Common myeloid progenitor, CD34-positive (primary cell): ENCODE measurements at places on chromosomes 16 and 17.

DNA sequence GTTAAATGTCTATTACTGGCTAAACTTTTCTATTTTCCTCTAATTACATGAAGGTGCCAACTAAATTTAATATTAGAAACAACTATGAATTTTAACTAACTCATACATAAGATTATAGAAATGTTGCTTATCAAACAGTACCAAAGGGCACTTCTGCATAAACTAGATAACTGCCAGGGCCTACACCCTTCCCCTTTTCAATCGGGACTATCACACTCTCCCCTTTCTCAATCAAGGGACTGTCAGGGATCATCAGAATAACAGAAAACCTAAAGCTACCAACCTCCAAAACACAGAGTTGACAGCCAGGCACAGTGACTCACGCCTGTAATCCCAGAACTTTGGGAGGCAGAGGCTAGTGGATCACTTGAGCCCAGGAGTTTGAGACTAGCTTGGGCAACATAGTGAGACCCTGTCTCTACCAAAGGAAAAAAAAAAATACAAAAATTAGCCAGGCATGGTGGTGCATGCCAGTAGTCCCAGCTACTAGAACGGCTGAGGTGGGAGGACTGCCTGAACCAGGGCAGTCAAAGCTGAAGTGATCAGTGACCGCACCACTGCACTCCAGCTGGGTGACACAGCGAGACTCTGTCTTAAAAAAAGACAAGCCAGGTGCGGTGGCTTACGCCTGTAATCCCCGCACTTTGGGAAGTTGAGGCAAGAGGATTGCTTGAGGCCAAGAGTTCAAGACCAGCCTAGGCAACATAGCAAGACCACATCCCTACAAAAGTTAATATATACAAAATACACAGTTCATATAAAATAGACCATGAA is 3.2 kb upstream of the PHLPP2 start:
- DNase-seq, result peak; percentile 63

GRCh38 chr17:28381141-28381825 is 9.8 kb downstream of the SARM1 start:
- DNase-seq, result peak; percentile 53

DNA sequence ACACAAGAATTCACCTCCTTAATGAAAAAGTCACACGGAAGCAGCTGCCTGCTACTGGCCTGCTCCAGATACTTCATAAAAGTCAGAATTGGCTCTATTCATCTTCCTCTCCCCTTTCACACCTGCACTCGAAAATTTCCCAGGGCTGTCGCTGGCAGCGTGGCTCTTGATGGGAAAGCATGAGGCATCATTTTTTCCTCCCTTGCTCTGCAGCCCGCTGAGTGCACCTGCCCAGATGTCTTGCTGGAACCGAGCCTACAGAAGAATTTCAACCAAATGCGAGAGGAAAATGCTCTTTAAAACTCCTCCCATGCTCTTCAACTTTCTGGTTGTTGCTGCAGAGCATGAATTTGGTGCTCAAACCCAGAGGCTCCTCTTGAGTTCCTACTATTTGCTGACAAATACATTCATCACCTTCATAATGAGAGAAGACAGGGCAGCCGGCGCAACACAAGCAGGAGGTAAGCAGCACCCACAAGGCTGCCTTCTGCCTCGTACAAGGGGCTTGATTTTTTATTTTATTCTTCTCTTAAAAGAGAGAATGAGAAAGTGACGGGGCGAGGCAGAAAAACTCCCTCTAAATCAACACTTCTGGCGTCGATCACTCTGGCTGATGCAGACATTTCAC is 146.8 kb downstream of the ZFHX3 start:
- no peak for DNase-seq

DNA sequence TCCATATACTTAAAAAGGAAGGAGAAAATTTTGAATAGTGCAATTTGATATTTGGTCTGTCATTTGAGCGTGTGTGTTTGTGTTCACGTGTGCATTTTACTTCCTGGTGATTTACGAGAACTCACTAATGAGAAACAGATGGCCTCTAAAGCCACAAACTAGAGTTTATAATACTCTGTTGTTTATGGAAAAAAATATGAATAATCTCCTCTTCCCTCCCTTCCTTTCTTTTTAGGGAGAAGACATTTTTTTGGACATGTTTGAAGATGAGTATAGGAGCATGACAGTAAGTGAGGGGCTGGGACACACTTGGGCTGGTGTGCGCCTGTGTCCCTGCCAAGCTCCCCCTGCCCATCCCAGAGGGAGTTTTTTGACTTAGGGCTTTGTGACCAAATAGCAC is 102.7 kb downstream of the CLEC16A start:
- DNase-seq, result no peak

- DNase-seq, result no peak
Measured at GRCh38 chr16:87255866-87256265, 61.3 kb downstream of the C16orf95 start.

DNA sequence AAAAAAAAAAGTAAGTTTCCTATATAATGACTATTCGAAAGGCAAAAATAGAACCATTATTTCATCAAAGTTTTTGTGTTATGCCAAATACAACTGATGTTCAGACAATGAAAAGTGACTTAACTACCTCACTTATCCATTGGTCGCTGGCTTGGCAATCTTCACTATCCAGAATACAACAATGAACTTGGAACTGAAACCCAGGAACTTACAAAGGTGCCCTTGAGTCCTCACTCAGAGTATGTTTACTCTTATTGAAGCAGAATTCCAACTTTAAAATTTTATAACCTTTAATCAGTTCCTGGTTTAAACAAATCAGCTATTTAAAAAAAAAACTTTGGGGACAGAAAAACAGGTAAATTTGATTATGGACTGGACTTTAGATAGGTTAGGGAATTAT is 34.1 kb downstream of the HELZ start:
- no peak for DNase-seq

GRCh38 chr16:89393738-89394406 is 96.5 kb downstream of the ANKRD11 start:
- DNase-seq, result no peak

GRCh38 chr17:8444494-8444893 is 8.8 kb downstream of the NDEL1 start:
- DNase-seq, result no peak

GRCh38 chr16:85658504-85659326 is 30.0 kb downstream of the GINS2 start:
- DNase-seq, result no peak

GRCh38 chr16:28915181-28915580 is 9.9 kb downstream of the RABEP2 start:
- DNase-seq, result no peak

DNA sequence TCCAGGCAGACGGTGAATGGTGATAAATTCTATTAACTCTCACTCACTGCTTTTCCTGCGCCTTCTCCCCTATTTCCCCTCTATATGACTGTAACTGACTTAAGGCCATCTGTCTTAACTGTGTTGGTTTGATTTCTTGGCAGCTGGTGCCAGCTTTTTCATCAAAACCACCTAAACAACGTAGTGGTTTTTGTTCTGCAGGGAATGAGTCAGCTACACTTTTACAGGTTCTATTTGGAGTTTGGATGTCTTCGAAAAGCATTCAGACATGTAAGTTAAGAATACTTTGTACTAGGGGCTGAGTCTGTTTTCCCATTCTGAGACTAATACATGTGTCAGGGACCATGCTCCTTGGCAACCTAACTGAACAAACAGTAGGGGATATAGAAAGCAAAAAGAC is 8.5 kb downstream of the REXO5 start:
- DNase-seq, result peak; percentile 96

- DNase-seq, result no peak
Measured at GRCh38 chr17:66717641-66718058, 117.3 kb upstream of the CACNG5 start.

DNA sequence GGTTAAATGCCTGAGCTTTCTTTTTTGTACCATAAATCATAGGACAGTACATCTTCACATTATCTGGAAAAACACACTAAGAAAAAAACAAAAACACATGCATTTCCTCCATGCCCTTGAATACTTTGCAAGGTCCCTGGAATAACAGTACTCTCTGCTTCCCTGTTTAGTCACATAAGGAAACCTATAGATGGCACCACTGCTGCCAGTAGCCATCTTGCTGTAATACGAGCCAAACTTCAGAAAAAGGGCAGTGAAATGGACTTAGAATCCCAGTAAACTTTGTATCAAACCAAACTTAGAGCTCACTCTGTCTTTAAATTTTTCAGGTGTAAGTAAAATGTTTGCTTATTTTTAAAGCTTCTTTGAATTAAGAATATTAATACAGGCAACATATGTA is 435.5 kb downstream of the KCNJ2 start:
- DNase-seq, result no peak

DNA sequence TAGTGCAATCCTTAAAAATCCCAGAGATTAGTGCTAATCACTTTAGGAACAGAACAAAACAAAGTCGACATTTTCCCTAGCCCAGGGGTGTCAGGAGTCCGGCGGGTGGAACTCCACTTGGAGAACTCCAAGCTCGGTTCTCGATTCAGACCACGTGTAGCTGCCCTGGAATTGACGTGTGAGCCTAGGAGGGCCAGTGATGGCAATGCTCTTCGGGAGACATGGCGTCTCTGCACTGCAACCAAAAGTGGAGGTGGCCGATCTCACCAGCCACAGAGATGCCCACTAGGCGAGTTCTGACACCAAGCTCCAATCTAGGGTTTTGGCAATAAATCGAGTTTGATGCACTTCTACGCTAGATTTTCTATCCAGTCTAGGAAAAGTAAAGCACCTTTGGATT is 17.6 kb downstream of the MAP1LC3B start:
- no peak for DNase-seq

- no peak for DNase-seq
Measured at GRCh38 chr16:78249056-78249455, 149.6 kb downstream of the WWOX start.

DNA sequence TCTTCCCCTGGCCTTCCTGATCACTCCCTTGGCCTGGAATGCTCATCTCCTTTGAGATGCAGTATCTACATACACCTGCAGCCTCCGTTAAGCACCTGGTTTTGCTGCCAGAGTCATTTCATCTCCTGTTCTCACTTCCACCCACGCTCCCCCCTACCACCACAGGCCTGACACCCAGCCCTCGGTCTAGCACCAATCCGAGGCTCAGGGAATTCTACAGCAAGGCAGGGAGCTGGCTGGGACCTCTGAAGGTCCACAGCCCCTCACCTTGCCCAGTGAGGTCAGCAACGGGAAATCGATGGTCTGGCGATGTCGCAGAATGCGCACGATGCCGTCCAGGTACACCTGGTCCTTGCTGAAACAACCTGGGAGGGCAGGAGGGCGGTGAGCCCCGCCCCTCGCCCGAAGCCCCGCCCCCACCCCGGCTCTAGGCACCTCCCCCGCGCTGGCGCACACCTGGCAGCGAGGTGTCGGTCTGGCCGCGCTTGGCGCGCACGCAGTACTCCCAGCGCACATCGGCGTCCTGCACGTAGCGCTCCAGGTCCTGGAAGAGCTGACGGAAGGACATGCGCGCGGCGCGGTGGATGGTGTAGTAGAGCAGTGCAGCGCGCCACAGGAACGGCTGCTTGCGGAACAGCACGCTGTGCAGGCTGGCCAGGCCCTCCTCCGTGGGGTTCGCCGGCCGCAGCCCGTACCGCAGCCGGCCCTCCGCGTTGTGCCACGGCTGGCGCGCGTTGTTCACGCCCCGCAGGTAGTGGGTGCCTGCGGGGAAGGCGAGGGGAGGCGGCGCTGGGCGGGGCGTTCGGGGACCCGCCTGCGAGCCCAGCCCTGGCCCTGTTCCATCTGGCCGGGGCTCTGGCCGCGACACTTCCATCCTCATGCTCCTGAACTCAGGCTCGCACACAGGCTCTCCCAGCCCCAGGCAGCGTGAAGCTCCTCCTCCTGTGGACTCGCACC is 5.7 kb downstream of the MATCAP1 start:
- no peak for DNase-seq

DNA sequence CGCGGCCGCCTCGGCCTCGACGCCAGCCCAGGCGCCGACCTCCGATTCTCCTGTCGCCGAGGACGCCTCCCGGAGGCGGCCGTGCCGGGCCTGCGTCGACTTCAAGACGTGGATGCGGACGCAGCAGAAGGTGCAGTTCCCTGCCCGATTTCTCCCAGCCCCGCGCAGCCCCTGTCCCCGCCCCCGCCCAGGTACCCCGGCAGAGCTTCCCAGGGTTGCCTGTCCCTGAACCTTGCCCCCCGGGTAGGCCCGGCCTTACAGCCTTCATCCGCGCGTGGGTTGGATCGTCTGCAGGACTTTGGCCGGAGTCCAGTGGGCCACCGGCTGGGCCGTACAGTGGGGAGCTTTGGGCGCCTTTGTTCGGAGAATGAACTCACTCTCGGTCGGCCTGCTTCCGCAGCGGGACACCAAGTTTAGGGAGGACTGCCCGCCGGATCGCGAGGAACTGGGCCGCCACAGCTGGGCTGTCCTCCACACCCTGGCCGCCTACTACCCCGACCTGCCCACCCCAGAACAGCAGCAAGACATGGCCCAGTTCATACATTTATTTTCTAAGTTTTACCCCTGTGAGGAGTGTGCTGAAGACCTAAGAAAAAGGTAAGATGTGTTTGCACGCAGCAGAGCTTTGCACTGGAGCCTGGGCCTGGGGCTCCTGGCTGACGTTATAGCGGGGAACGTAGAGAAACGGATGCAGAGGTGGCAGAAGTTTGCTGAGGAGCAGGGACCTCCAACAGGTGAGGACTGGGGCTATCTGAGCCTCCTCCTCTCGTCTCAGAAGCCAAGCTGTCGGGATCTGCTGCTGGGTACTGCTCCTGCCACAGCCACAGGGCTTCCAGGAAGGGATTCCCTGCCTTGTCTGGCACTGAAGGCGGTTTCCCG is 593 bp downstream of the GFER start:
- DNase-seq, result no peak

- DNase-seq, result no peak
Measured at GRCh38 chr17:56925088-56925487, 11.2 kb upstream of the TRIM25 start.

DNA sequence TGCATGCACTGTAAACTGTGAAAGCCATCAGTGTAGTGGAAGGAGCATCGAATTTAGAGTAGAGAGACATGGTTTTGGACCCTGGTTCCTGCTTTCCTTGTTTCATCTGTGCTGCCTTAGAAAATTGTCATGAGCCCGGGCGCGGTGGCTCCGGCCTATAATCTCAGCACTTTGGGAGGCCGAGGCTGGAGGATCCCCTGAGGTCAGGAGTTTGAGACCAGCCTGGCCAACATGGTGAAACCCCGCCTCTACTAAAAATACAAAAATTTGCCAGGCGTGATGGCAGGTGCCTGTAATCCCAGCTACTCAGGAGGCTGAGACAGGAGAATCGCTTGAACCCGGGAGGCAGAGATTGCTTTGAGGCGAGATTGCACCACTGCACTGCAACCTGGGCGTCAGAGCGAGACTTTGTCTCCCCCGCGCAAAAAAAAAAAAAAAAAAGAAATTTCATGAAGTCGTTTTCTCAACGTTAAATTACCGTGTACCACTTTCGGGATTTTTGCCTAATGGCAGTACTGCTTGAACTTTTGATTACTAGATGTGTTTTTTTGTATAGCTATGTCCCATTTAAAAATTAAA is 912 bp downstream of the COQ7 start:
- DNase-seq, result no peak
